Left ventricle myocardium inferior (tissue), 1 donor: ENCODE measurements at places on chromosomes 7 and 10. TPM values are rescaled to one million over a fixed set of nuclear protein-coding genes. Genes with fewer than 3 reads are reported as not detected.

DNA sequence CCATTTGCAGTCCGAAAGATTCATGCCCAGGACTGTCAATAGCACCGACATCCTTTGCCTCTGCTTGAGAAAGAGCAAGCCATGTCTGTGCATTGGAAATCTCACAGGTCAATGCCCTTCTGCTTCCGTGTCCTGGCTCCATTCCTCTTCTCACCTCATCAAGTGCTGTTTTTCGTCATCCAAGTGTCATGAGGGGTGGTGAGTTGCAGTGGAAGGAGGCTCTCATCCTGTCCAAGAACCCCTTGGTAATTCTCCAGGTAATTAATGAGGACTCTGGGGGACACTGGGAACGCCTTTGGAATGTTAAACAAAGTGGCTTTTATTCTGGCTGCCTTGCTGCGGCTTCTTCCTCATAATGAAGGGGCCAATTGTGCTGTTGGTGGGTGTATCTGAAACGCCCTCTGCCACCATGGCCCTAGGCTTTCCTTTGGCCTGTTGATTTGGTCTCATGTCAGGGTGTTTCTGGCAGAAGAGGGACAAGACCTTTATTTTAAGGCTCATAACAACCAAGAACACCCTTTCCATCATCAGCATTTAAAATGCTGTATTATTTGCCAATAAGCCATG, 57.7 kb downstream of the PPP1R3C start:
- no peak overlapping the region for H3K4me3 ChIP-seq
- H3K36me3 ChIP-seq, result no peaks in the 10 kb centered on the region
- peaks cover 21% of the 10 kb centered on the region for H3K4me1 ChIP-seq
- H3K27me3 ChIP-seq, result no peaks in the 10 kb centered on the region
- DNase-seq, result no peak

DNA sequence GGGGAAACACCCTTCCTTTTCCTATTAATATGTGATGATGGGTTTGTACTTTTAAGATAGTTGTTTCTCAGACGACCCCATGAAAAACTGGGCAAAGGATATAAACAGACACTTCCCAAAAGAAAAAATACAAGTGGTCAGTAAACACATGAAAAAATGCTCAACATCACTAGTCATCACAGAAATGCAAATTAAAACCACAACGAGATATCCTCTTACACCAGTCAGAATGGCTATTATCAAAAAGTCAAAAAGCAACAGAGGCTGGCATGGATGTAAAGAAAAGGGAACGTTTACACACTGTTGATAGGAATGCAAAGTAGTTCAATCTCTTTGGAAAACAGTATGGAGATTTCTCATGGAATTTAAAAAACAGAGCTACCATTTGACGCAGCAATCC, 111.4 kb upstream of the ZEB1 start:
- no peaks in the 10 kb centered on the region for H3K36me3 ChIP-seq
- peaks cover 23% of the 10 kb centered on the region for H3K4me1 ChIP-seq
- no peak for DNase-seq
- H3K4me3 ChIP-seq, result no peak overlapping the region

DNA sequence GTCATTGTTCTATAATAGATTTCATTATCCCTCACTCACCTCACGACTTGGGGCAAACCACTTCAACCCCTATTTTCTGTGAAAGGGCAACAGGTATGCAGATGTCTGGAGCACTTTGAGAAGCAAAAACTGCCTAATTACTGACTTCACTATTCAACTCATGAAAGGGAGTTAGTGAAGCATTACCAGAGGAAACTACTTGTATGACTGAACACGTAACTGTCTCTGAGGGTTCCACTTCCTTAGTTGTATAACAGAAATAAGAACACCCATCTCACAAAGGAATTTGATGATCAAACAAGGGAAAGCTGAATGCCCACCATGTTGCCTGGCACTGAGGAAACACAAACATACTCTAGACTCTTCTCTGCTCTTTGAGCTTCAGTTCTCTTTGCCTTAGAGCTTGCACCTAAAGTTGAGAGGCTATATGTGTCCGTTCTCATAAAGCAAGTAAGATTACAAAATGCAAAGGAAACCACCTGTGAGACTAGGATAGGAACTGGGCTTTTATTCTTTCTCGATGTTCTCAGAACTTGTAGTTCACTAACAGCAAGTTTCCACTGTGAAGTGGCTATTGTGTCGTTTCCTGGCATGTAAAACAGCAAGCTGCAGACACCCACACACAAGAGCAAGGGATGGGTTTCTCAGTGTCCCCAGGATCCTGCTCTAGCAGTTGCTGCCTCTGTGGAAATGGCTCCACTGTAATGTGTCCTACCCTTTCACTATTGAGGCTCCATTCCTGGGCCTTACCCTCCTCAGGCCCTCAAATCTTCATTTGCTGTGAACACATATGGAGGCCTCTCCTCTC, 2.6 kb downstream of the TMEM243 start:
- H3K4me1 ChIP-seq, result peaks cover 77% of the 10 kb centered on the region
- H3K4me3 ChIP-seq, result peak overlapping the region; percentile 25
- H3K36me3 ChIP-seq, result no peaks in the 10 kb centered on the region
- H3K27ac ChIP-seq, result peak overlapping the region; percentile 91
- DNase-seq, result no peak
- peaks cover 2% of the 10 kb centered on the region for H3K27me3 ChIP-seq

The TRPV6 gene
- total RNA-seq, result not detected

DNA sequence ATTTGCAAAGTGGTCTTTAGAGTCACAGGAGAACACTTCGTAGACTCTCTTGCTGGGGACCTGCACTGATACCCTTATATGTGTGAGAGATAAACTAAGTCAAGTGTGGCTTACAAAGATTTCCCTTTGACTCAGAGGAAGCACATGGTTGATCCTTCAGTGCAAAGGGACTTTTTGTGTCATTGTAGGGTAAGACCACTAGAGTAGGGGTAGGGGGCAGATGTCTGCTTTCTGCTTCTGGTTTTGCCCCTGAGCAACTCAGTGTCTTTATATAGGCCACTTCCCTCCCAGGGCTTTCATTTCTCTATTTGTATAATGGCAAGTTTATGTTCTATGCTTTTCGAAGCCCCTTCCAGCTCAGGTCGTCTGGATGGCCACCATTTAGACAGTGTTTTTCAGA, 281.7 kb downstream of the SORCS3 start:
- no peaks in the 10 kb centered on the region for H3K4me1 ChIP-seq
- no peaks in the 10 kb centered on the region for H3K36me3 ChIP-seq
- H3K27me3 ChIP-seq, result peaks cover 45% of the 10 kb centered on the region
- H3K27ac ChIP-seq, result no peak overlapping the region
- H3K4me3 ChIP-seq, result no peak overlapping the region

- H3K4me3 ChIP-seq, result no peak overlapping the region
- peaks cover 4% of the 10 kb centered on the region for H3K27me3 ChIP-seq
- H3K36me3 ChIP-seq, result no peaks in the 10 kb centered on the region
- peak overlapping the region; percentile 62 for H3K27ac ChIP-seq
- H3K4me1 ChIP-seq, result peaks cover 24% of the 10 kb centered on the region
- no peak for DNase-seq
Measured at GRCh38 chr10:78542521-78542920, 508.9 kb downstream of the RPS24 start.

DNA sequence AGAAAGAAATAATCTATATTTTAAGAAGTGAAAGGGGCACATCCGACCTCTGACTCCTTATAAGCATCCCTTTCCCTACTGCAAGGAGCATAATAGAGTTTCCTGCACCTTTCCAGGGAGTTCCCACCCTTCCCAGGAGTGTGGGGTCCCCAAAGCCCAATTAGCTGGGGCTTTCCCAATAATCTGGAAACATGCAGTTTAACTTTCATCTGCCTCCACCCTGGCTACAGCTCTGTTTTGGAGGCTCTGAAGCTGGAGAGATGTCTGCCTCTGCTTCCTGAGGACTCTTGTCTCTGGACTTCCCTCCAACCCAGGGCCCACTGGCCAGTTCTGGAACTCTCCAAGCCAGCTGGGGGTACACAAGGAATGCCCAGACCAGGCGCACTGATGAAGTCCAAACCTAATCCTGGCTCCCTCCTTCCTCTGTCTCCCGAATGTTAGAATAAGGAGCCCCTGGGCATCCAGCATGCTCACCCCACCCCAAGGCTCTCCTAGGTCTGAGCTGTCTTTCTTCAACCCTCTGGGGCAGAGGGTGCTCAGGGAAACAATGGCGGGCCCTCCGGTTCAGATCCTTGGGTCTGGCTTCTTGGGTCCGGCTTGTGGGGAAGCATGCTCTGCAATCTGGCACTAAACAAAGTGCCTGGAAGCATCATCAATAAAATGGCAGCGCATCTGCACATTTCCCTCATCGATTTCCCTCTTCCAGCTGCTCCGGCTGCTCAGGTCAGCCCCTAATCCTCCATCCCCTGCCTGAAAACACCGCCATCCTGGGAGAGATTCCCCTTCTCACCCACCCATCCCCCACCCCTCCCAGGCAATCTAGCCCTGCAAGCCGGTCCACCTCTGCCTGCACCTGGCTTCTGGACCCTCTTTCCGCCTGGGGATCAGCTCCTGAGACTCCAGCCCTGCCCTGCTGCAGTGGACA, 13.3 kb downstream of the HOXA4 start:
- no peak for DNase-seq
- peaks cover 97% of the 10 kb centered on the region for H3K27me3 ChIP-seq
- peak overlapping the region; percentile 51 for H3K4me3 ChIP-seq
- peak overlapping the region; percentile 63 for H3K27ac ChIP-seq
- H3K4me1 ChIP-seq, result peaks cover 26% of the 10 kb centered on the region

DNA sequence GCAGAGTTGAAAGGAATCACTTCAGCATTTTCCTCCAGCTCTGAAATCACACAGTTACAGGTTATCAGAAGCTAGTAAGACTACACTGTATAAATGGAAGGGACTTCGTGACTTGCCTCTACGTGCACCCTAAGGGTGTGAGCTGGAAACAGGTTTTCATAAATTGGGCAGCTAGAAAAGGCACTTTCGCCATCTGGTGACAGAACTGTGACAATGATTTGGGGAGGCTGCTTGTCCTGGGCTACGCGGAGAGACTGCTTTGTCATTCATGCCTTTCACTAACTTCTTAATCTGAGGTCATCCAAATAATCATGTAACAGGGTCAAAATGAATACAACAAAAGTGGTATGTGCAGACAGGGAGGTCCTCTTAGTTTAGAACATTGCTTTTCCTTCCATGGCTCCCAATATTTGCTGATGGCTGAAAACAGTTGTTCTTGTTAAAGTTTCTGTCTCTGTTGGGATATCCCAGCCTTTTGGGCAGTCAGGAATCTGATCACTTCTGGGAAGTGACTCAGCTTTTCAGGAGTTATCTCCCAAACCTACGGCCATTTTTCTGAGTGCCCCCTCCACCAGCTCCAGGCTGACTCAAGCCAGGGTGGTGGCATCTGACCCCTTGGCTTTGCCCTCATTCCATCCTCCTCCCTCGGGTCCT, 17.8 kb downstream of the VWC2 start:
- H3K36me3 ChIP-seq, result no peaks in the 10 kb centered on the region
- no peak for DNase-seq
- H3K4me3 ChIP-seq, result no peak overlapping the region
- no peaks in the 10 kb centered on the region for H3K27me3 ChIP-seq

The VENTX gene
- 0.33 TPM for total RNA-seq
